ENCODE measurements at places on chromosomes 5 and 9.

GRCh38 chr9:136239983-136240330, 5.7 kb downstream of the QSOX2 start:
- DNase-seq: no peak

DNA sequence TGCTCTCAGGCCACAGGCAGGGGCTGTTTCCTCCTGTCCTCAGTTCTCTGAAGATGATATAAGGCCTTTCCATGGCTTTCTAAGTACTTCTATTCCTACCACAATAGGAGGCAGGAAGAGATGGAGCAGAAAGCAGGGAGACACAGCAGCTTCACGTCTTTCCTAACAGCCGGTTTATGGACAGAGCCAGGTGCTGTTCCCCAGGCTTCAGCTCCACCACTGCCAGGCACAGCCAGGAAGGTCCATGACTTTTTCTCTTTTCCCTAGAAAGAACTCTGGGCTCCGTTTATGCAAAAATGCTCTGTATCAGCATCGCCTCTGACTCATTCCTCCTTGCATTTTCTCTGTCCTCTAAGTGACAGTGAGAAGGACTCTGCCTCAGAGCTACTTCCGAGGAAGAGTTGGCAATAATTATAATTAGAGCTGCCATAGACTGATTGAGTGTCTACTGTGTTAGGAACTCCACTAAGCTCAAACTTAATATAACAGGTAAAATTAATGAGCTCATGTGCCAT, 478.5 kb downstream of the RASEF start:
- DNase-seq: no peak

- DNase-seq: no peak
Measured at GRCh38 chr9:132056717-132057560, 22.7 kb downstream of the MED27 start.

GRCh38 chr5:77957-78804, 13.8 kb upstream of the PLEKHG4B start:
- DNase-seq: peak; percentile 3

GRCh38 chr9:87554976-87555375, 57.3 kb downstream of the DAPK1 start:
- DNase-seq: peak; percentile 4

GRCh38 chr5:115396688-115397087, 100.2 kb upstream of the CCDC112 start:
- DNase-seq: no peak

GRCh38 chr5:148970876-148971275, 92.0 kb downstream of the SH3TC2 start:
- DNase-seq: no peak

- DNase-seq: no peak
Measured at GRCh38 chr9:127629468-127630081, 17.5 kb downstream of the STXBP1 start.

- DNase-seq: no peak
Measured at GRCh38 chr5:110846398-110847001, 107.7 kb downstream of the SLC25A46 start.

DNA sequence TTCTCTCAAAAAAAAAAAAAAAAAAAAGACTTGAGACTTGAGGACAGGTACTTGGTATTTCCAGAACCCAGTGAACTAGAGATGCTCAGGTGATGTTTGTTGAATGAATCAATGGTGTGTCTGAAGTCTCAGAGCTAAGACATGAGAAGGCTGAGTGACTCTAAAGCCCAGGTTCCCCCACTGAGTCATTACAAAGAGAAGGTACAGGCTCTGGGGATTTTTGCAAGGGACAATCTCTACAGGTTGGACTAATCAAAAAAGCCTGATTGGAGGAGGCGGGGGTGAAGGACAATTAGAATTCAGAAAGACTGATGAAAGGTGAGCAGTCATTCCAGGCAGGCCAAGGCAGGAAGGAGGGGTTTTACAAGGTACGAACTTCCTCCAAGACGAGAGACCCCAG, 8.2 kb upstream of the FABP6 start:
- no peak for DNase-seq

DNA sequence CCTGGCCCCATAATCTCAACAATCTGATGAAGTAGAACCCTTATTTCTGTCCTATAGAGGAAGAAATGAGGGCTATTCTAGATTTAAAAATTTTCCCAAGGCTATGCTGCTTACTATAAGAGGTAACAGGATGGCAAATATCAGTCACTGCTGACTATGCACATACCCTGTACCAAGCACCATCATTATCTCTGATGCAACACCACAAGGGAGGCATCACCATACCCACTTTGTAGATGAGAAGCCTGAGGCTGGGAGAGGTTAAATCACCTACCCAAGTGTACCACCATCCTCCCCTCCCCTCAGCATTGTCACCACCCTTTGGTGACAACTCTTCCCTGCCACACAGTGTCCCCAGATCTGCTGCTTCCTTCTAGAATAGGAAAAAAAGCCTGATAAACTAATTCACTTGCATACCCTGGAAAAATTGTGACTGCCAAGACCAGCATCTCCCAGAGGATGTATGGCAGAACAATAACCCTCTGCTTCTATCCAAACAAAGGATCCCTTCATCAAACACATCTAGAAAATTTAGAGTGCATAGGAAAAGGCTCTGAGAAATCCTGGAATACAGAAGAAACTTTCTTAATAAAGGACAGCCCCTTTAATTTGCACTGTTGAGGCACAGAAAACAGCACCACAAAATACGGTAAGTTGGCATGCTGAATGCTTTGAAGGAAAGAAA, 48.3 kb downstream of the PRRC1 start:
- DNase-seq: no peak

- DNase-seq: no peak
Measured at GRCh38 chr5:34500236-34500847, 155.8 kb upstream of the RAI14 start.

GRCh38 chr5:34789021-34789531, 49.9 kb upstream of the TTC23L start:
- no peak for DNase-seq

- DNase-seq: no peak
Measured at GRCh38 chr9:118751848-118752223, 617.4 kb downstream of the BRINP1 start.

DNA sequence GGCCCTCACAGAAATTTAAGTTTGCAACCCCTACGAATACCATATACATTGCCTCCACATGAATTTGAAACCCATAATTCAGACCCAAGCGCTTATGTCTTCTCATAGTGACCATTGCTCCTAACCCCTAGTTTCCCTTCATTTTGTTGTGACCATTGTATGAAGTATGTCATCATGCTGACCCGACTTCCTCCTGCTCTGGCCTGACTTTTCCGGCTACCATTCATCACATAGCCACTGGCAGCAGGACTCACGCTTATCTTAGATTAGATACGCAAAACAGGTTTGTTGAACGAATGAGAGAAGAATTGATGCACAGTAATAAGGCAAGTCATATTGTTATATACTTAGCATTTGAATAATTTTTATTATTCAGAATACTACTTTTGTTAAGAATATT, 345.4 kb downstream of the FBXL17 start:
- DNase-seq: no peak

- no peak for DNase-seq
Measured at GRCh38 chr5:91244380-91245073, 138.6 kb downstream of the ARRDC3 start.

DNA sequence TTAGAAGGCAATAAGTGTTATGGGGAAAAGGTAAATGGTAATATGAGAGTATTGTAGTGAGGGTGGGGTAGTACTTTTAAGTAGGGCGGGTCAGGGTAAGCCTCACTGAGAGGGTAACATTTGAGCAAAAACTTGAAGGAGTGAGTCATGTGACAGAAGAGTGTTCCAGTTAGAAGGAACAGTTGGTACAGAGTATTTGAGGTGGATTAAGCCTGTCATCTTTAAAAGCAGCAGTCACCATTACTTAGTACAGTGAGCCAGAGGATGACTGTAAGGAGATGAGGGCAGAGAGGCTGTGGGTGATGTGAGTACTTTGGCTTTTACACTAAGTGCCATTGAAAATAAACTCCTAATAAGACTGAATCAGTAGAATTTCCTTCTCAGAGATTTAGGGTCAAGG, 54.8 kb downstream of the UBAP1 start:
- no peak for DNase-seq

GRCh38 chr9:127084076-127085039, 38.1 kb downstream of the ANGPTL2 start:
- DNase-seq: no peak

DNA sequence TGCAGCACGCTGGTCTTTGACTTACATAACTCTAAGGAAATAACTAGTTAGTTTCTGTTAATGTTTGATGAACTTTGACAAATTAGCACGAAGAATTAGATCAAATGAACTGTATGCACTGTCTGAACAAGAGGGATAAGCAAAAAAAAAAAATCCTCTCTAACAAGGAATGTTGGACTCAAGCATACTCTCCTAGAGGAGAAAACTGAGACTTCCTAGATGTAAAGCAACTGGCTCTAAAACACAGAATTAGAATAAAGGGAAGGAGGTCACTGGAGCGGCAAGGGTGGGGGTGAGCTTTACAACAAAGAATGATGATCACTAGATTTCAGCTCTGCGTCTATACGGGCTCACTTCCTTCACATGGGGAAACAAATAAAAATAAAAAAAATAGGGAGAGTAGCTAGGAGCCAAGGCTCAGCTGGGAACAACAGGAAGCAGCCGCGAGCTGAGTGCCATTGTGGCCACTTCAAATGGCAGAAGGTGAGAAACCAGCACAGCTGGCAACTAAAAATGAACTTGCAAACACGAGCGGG, 48.7 kb upstream of the CEMIP2 start:
- no peak for DNase-seq

DNA sequence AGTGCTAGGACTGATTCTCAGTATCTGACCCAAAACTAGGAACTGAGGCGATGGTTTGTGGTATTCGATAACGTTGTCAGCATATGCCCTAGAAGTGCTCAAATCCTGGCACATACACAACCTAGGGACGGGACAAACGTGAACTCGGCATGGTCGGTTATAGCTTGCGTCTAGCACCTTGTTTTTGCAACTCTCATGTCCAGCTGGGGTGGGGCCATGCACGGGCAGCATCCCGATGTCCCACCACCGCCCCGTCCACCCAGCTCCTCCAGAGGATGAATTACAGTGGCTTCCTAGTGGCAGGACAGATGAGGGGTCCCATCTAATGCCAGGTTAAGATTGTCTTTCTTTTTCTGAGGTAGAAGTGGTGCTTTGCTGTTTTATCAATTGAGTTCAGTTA, 31.6 kb downstream of the PROP1 start:
- DNase-seq: no peak

- no peak for DNase-seq
Measured at GRCh38 chr5:94423411-94423810, 195.0 kb downstream of the KIAA0825 start.

- peak; percentile 65 for DNase-seq
Measured at GRCh38 chr9:130240410-130241197, 25.0 kb upstream of the HMCN2 start.

- no peak for DNase-seq
Measured at GRCh38 chr5:16935231-16936149, 598 bp downstream of the MYO10 start.

DNA sequence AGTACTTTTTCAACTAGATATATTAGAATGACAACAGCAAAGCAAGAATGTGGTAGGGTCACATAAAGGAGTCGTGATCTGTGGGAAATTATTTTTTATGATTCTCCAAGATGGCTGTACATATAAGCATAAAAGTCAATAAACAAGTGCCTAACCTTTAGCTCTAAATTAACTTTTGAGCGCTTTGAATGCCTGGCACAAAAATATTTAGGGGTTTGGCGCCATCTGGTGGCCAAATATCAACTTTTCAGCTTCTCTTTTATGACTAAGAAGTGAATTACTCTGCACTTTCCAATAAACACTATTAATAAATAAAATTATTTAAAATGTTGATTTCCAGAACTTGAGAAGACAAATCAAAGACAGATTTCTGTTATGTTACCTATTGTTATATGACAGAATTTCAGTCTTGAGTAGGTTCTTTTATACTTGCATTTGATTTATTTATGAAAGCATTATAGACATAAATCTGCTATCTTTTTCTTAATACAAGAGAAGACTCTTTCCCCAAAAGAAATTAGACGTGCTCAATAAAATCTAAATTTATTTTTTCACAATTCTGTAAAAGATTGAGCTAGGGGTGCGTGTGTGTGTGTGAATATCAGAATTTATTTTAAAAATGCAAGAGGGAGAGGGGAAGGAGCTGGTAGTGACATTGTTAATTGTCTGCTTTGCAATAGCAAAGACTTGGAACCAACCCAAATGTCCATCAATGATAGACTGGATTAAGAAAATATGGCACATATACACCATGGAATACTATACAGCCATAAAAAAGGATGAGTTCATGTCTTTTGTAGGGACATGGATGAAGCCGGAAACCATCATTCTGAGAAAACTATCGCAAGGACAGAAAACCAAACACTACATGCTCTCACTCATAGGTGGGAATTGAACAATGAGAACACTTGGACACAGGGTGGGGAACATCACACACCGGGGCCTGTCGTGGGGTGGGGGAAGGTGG, 36.7 kb upstream of the ARRDC3 start:
- peak; percentile 78 for DNase-seq

GRCh38 chr9:124047251-124047672, 35.7 kb downstream of the LHX2 start:
- no peak for DNase-seq

GRCh38 chr9:82549174-82549821, 513.6 kb downstream of the RASEF start:
- no peak for DNase-seq

- DNase-seq: no peak
Measured at GRCh38 chr9:134335486-134336220, 9.4 kb downstream of the RXRA start.

DNA sequence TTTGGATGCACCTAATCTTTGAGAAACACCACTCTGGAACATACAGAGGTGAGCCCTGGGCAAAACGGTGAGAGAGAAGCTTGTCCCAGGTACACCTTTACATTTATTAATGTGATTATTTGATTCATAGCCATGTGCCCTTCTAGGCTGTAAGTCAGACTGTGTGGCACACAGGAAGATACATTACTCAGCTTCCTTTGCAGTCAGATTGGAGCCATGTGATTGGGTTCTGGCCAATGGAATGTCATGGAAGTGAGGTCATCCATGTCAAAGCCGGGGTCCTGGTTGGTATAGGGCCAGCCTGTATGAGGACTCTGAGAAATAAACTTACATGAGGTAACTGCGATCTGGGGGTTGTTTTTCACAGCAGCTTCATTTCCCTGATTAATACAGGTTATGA, 106.8 kb upstream of the CD180 start:
- no peak for DNase-seq

DNA sequence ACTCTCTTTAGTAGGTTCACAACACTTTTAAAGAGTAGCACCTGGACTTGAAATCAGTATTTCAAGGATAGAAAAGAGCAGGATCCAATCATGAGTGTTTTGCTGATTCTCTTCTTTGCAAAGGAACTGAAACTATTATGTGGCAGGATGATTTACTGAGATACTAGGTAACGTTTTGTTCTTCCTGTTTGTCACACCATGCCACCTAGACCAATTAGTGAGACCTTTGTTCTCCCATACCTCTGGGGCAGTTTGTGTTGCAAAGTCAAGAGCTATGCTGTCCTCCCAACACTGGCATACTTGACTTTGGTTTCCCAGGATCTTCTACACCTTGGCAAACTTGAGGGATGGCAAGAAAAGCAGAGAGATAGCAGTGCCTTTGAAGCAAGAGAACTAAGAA, 43.4 kb downstream of the PPP1R2B start:
- DNase-seq: no peak

GRCh38 chr9:87687207-87687606, 38.7 kb upstream of the CTSL start:
- no peak for DNase-seq
